ENCODE measurements at places on chromosomes 3 and 15.

DNA sequence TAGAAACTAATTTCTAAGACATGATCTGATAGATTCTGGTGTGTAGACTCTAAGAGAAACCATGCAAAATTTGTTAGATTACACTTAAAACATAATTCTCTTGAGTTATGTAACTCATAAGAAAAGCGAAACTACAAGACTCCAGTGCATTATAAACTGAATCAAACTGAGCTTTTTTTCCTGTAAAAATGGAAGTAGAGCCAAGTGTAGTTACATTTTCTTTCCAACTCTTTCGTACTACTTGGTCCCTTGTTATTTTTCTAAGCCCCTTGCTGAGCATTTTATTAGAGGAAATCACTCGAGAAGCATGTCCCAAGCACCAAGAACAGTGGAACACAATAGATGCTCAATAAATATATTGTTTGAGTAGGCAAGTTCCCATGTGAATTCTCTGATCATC is 130.2 kb downstream of the GADL1 start:
- no peak for DNase-seq

- no peak for DNase-seq
These were observed 573.7 kb downstream of the TBL1XR1 start for GRCh38 chr3:176623468-176624150.

DNA sequence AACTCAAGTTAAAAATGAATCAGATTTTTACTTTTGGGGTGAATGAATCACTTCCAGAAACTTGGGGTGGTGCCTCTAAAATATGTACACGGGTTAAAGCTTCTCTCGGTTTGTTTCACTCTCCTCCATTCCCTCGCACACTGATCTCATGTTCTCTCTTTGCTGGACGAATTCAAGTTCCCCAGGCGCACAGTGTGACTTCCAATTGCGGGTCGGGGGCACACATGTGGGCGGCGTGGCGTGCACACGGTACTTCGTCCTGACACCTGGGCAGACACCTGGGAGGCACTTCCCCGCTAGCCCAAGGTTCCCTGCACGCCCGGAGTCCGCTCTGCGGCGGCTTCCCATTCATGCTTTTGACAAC is 692 bp downstream of the SCAANT1 start:
- DNase-seq = no peak

DNA sequence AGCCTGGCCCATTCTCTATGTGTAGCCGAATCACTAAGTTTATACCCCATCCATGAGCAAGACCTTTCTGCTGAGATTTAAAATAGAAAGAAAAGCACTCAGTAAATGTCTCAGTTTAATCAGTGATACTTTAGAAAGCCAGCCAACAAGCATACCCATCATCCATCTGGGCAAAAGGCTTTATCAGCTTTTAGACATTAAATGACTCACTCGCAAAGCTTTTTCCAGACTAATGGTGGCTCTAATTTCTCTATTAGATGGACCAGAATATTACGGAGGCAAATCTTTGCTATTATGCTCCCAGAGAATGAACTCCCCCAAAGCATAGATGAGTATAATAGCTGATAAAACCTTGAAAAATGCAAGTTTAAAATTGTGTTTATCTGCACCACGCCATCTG is 727.8 kb downstream of the GBE1 start:
- DNase-seq = no peak

GRCh38 chr3:172239218-172239790 is 199.9 kb downstream of the FNDC3B start:
- DNase-seq = no peak

- no peak for DNase-seq
These were observed 39.3 kb downstream of the EDEM1 start for GRCh38 chr3:5226783-5227182.
